NK-92 treated with Interleukin-12 subunit alpha and Interleukin-12 subunit beta, amount 100 ng/mL, for 24 hours (cell line): ENCODE measurements at places on chromosomes 7 and 10.

GRCh38 chr7:55469721-55470120, 102.6 kb downstream of the VOPP1 start:
- DNase-seq, result no peak

DNA sequence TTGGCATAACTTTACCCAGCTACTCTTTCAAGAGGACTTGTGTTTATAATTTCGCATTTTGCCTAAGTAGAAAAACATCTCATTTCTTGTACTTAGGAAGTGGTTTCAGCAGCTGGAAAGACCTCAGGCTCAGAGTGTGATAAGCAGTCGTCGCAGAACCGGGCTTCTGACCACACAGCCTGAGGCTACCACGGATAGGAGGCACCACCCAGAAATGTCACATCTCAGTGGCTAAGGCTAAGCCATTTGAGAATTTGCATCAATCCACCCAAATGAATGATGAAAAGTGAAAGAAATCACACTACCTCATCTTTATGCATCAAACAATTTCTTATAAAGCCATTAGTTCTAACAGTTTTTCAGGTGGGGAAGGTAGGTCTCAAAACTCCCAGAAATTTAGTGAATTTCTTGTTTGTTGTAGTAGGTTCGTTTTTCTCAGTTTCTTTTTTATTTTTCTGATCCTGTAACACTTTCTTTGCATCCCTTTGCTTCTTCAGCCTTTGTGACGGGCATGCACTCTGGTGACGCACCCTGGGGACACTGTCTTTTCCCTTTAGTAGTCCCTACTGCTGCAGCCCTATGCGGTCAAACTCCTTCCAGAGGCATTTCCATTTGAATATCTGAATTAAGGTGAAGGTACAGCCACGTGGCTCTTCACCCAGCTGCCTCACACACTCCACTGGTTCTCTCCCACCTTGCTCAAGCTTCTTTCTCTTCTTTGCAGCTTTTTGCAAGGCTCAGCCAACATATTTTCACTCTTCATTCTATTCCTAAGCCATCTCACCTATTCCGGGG, 68.5 kb downstream of the MAP3K8 start:
- DNase-seq, result peak; percentile 50

DNA sequence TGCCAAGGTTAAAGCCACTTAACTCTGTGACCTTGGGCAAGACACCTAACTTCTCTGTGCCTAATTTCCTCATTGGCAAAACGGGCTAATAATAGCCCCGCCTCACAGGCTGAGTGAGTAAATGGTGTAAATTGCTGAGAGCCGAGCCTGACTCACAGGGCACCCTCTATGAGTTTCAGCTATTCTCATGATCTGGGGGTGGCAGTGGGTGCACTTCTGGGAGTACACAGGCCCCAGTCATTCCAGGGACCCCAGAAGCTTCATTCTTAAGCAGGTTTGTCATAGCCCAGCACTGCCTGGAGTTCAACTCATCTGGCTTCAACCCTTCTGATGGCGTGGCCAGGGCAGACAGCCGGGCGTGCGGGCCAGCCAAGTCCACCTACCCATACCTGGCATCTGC, 137.2 kb downstream of the GRID1 start:
- no peak for DNase-seq

GRCh38 chr7:111029574-111030251, 61.2 kb upstream of the LRRN3 start:
- DNase-seq, result no peak

GRCh38 chr7:158809596-158809995, 19.7 kb downstream of the ESYT2 start:
- no peak for DNase-seq

DNA sequence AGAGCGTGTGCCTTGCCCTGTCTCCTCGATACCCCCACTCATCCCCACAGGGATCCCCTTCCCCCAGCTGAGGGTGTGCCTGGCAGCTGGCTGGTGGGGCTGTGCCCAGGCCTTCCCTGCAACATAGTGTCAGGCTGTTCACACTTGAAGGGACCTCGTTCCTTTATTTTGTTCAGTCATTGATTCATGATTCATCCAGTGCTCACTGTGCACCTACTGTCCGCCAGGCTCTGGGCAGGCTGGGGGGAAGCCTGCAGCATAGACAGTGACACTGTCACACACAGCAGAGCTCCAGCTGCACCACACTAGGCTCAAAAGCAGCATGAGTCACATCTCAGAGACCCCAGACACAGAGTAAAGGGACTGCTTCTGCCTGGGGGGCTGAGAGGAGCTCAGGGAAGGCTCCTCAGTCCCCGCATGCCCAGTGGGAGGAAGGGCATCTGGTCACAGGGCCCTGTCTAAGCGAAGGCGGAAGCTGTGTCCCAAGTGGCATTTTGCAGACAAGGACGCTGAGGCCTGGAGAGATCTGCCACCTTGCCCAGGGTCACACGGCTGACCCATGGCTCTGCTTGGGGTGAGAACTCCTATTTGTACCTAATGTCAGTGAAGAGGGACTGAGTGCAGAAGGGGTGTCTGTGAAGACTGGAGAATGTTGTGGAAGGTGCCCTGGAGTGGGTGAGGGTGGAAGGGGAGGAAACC, 27.9 kb downstream of the CDH23 start:
- no peak for DNase-seq

GRCh38 chr10:4053940-4054339, 268.9 kb upstream of the KLF6 start:
- no peak for DNase-seq

DNA sequence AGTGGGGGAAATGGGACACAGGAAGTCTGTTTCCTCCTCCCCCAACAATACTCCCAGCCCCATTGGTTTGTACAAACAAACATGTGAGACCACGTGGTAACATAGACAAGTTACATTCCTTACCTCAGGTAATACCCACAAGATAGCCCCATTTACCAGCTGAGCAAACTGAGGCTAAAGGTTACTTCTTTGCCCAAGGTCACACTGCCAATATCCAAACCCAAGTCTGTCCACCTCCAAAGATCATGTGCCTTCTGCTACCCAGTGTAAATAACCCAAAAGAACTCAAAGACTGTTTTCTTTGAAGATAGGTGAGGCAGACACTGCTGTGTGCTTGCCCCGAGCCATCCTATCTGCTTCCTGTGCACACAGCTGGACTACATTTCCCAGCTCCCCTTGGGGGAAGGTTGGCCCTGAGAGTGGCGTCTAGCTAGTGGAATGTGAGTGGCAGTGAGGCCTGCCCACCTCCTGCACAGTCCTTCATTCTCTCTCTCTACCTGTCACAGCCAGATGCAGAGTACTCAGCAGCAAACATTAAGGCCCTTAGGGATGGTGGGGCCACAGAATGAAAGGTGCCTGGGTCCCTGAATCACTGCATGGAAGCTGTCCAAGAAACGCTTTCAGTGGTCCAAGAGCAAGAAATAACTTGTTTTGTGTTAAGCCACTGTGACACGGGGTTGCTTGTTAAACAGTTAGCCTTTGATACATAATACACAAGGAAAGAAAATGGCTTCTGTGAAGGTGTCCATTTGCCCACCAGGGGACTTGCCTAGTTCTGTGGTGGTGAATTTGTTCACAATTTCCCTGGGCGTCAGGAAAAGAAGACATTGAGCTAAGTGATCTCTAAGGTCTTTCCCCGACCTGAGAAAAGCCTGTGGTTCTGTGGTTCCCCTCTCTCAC, 257.7 kb upstream of the NFE2L3 start:
- DNase-seq, result no peak

GRCh38 chr7:3733541-3734140, 432.6 kb downstream of the SDK1 start:
- DNase-seq, result no peak

- DNase-seq, result no peak
Observed at GRCh38 chr10:116151076-116151475, 121.9 kb downstream of the GFRA1 start.

- DNase-seq, result no peak
Observed at GRCh38 chr7:155800741-155801267, 11.5 kb downstream of the SHH start.

GRCh38 chr7:16399265-16399831, 22.0 kb downstream of the CRPPA start:
- DNase-seq, result no peak

DNA sequence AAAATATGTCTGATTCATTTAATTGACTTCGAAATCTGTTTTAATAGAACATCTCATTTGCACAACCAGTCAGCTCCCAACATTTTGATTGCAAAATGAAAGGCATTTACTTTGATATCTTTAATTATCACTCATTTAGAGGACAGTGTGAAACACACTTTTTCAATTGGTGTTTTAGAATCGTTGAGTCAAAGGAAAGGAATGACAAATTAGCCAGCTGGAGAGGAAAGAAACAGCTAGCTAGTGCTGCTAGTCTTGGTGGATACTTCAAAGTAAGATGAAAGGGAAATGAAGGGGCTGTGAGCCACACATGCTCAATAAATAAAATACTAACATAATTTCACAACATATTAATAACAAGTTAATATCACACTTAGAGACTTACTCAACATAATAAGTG, 570.2 kb downstream of the PHTF2 start:
- no peak for DNase-seq

- no peak for DNase-seq
Observed at GRCh38 chr7:106421181-106421762, 136.5 kb upstream of the NAMPT start.

GRCh38 chr7:34236057-34236456, 330.7 kb downstream of the BMPER start:
- no peak for DNase-seq
